ENCODE measurements at places on chromosomes 1 and 21. TPM values are rescaled to one million over a fixed set of nuclear protein-coding genes. Genes with fewer than 3 reads are reported as not detected.
A peak's percentile ranks its signal among the peaks of the same experiment; 100 is the strongest.

GRCh38 chr21:35346697-35347096, 297.6 kb upstream of the RUNX1 start:
- no peaks in the 10 kb centered on the region for H3K36me3 ChIP-seq
- peaks cover 6% of the 10 kb centered on the region for H3K27me3 ChIP-seq
- DNase-seq: no peak

DNA sequence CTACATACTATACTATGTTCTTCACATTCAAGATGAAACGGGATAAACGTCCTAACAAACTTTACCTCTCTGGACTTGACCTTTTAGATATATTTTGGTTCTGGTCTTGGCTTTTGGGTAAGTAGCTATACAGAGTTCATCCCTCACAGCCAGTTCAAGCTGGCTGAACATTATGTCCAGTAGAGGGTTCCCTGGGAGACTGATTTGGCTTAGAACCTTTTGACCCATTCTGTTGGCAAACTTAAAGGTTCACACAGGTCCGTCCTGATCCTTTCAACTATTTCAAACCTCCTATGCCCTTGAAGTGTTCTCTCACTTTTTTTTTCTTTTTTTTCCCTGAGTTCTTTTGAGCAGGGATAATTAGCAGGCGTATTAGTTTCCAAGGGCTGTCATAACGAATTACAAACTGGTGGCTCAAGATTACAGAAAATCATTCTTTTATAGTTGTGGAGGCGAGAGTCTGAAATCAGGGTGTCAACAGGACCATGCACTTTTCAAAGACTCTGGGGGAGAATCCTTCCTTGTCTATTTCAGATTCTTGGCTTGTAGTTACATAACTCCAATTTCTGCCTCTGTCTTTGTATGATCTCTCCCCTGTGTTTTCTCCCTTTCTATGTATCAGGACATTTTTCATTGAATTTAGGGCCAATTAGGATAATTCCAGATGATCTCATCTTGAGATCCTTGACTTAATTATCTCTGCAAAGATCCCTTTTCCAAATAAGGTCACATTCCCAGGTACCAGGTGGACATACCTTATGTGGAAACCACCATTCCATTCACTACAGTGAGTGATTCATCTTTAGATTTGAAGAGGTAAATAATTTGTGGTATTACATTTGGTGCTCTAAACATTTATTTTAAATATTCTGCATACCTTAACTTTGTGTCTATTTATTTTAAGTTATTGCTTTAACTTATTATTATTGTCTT, 257.4 kb upstream of the USP25 start:
- peaks cover 2% of the 10 kb centered on the region for H3K4me1 ChIP-seq
- H3K27ac ChIP-seq: no peak overlapping the region
- no peak overlapping the region for H3K4me3 ChIP-seq
- peaks cover 4% of the 10 kb centered on the region for H3K27me3 ChIP-seq

- no peak overlapping the region for H3K27ac ChIP-seq
- no peaks in the 10 kb centered on the region for H3K36me3 ChIP-seq
- H3K4me1 ChIP-seq: no peaks in the 10 kb centered on the region
- peaks cover 3% of the 10 kb centered on the region for H3K27me3 ChIP-seq
- no peak for DNase-seq
Measured at GRCh38 chr1:233569636-233570035, 44.3 kb upstream of the KCNK1 start.

DNA sequence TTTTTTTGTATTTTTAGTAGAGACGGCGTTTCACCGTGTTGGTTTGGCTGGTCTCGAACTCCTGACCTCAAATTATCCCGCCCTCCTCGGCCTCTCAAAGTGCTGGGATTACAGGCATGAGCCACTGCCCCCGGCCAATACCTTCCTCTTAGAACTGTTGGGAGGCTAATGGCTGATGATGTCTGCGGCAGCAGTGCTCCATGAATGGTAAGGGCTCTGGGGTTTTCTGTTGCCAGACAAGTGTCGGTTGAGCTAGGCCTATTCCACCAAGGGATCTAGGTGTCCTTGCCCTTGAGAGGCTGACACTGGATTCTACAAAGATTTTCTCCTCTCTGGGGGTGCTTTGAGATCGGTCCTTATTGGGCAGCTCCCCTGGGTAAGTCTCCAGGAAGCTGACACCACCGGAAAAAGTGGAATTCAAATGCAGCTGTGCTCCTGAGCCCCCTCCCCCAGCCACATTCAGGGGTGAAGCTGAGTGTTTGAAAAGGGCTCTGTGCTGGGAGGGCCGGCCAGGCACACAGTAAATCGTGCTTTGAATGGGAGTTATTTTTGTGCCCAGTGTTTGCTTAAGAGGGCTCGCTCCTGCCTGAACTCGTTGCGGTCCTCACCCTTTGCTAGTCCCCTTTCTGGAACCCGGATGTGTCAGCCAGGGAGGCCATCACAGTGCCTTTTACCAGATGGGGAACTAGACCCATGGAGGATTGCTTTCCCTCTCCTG, 5.2 kb downstream of the SOX13 start:
- no peak for DNase-seq
- H3K4me1 ChIP-seq: peaks cover 12% of the 10 kb centered on the region
- no peak overlapping the region for H3K4me3 ChIP-seq
- H3K27ac ChIP-seq: no peak overlapping the region
- no peaks in the 10 kb centered on the region for H3K36me3 ChIP-seq

DNA sequence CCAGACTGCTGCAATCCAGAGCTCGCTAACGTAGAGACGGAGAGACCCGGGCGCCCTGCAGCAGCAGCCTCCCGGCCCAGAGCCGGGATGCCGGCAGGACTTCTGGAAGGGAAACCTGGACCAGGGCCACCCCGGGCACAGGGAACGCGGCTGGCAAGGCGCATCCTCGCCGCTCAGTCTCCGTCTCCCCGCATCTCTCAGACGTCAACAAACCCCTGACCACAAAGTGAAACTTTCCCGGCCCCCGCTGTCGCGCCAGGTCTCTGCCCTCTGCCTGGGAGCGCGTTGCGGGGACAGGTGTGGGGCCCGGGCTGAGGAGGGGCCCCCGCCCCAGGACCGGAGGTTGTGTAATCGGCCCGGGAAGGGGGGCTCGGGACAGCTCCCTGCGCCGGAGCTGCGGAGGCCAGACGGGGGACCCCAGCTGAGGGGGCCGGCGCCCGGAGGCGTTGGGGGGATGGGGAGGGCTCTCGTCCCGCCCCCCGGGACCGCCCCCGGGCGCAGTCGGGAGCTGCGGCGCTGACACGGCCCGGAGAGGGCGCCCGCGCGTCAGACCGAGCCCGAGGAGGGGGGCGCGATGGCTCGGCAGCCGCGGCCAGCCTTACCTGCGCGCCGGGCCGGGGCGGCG, 116.6 kb upstream of the HIVEP3 start:
- peaks cover 29% of the 10 kb centered on the region for H3K4me1 ChIP-seq
- peak; percentile 60 for DNase-seq
- H3K36me3 ChIP-seq: no peaks in the 10 kb centered on the region
- peak overlapping the region; percentile 66 for H3K4me3 ChIP-seq
- H3K27me3 ChIP-seq: no peaks in the 10 kb centered on the region
- peak overlapping the region; percentile 30 for H3K27ac ChIP-seq

DNA sequence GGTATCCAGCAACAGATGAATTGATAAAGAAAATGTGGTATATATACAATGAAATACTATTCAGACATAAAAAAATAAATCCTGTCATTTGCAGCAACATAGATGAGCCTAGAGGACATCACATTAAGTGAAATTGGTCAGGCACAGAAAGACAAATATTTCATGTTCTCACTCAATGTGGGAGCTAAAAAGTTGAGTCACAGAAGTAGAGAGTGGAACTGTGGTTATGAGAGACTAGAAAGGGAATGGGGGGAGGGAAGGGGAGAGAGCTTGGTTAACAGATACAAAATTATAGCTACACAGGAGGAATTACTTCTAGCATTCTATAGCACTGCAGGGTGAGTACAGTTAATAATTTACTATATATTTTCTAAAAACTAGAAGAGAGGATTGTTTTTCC, 37.1 kb upstream of the SERPINC1 start:
- H3K36me3 ChIP-seq: peaks cover 25% of the 10 kb centered on the region
- H3K4me3 ChIP-seq: no peak overlapping the region
- H3K27ac ChIP-seq: no peak overlapping the region
- H3K4me1 ChIP-seq: peaks cover 17% of the 10 kb centered on the region
- no peak for DNase-seq

DNA sequence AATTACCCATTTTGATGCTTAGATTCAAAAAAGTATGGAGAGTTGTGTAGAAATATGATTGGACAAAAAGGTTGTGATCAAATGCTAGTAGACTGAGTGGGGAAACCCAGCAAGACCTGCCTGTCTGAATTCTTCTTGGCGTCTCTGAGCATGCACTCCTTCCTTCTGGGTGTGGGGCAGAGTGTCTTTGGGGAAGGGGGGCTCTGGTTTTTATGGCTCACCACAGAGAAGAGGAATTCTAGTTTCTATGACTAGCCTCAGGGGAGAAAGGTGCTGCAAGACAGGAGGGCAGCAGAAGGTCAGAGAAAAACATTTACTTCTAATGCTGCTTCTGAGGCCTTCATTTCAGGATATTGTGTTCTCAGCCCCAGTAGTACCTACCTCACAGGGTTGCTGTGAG, 33.9 kb upstream of the PIGC start:
- peaks cover 1% of the 10 kb centered on the region for H3K27me3 ChIP-seq
- no peak for DNase-seq
- no peak overlapping the region for H3K27ac ChIP-seq
- H3K36me3 ChIP-seq: no peaks in the 10 kb centered on the region
- no peak overlapping the region for H3K4me3 ChIP-seq

- no peak overlapping the region for H3K4me3 ChIP-seq
- DNase-seq: no peak
- H3K27ac ChIP-seq: no peak overlapping the region
- H3K27me3 ChIP-seq: no peaks in the 10 kb centered on the region
- H3K36me3 ChIP-seq: peaks cover 61% of the 10 kb centered on the region
Measured at GRCh38 chr1:117942293-117942692, 12.8 kb downstream of the WDR3 start.

- H3K36me3 ChIP-seq: no peaks in the 10 kb centered on the region
- no peak for DNase-seq
- H3K4me3 ChIP-seq: no peak overlapping the region
- H3K27ac ChIP-seq: no peak overlapping the region
- H3K4me1 ChIP-seq: peaks cover 3% of the 10 kb centered on the region
Measured at GRCh38 chr1:4178501-4179113, 278.5 kb upstream of the C1orf174 start.

- H3K27me3 ChIP-seq: no peaks in the 10 kb centered on the region
- no peaks in the 10 kb centered on the region for H3K4me1 ChIP-seq
- no peaks in the 10 kb centered on the region for H3K36me3 ChIP-seq
- H3K4me3 ChIP-seq: no peak overlapping the region
- no peak for DNase-seq
Measured at GRCh38 chr1:210627755-210628154, 299.1 kb downstream of the HHAT start.

The LAMC1 gene
- total RNA-seq: 0.23 TPM

The GNG4 gene
- 2.3 TPM for total RNA-seq

The PLD5 gene
- not detected for total RNA-seq

The CSF3R gene
- total RNA-seq: not detected

Measured in activated CD8-positive, alpha-beta T cell treated with anti-CD3 and anti-CD28 coated beads for 36 hours (primary cell).